ENCODE measurements at places on chromosomes 2 and 18.

GRCh38 chr2:18357537-18357936 is 202.9 kb downstream of the RDH14 start:
- DNase-seq = no peak

GRCh38 chr2:165369131-165369897 is 100.2 kb upstream of the CSRNP3 start:
- DNase-seq = no peak

DNA sequence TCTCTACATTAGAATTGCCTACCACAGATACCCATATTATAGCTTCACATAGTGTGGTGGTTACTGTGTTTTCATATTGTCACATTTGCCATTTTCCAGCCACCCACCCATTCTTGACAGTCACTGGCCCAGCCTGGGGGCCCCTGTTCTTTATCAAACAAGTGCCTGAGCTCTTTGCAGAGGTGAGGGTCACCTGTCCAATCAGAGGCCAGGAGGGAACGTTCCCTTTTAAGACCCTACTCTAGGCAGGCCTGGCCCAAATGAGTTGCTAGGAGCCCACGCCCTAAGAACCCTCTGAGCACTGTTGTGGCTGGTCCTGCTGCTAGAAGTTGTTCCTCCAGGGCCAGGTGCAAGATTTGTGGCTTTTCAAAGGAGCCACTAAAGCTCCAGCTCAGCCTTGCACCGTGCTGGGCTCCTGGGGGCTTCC is 5.2 kb downstream of the IL37 start:
- no peak for DNase-seq

GRCh38 chr18:30280861-30281470 is 761.6 kb downstream of the DSC3 start:
- no peak for DNase-seq

- DNase-seq = no peak
These were observed 87.2 kb upstream of the HPCAL1 start for GRCh38 chr2:10215393-10215935.

GRCh38 chr2:47270421-47270820 is 115.3 kb upstream of the STPG4 start:
- no peak for DNase-seq

DNA sequence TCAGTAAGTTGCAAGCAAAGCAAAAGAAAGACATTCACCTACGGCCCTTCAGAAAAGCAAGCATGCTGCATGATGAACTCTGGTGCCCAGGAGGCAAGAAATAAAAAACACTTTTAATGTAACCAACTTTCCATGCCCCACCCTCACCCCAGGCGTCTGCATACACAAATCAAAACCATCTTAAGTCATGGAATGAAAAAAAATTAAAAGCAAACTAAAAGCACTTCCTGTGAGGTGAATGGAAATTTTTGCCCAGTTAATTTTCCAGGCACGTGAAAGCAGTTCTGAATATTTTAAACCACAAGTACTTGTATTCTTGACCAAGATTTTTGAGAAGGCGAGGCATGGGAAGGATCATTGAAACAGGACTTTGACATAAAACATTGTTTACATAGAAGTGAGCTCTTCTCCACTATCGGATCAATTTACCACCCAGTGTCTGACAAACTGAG is 2.5 kb upstream of the ICOS start:
- DNase-seq = peak; percentile 26

GRCh38 chr18:79503406-79503805 is 107.7 kb downstream of the NFATC1 start:
- no peak for DNase-seq

DNA sequence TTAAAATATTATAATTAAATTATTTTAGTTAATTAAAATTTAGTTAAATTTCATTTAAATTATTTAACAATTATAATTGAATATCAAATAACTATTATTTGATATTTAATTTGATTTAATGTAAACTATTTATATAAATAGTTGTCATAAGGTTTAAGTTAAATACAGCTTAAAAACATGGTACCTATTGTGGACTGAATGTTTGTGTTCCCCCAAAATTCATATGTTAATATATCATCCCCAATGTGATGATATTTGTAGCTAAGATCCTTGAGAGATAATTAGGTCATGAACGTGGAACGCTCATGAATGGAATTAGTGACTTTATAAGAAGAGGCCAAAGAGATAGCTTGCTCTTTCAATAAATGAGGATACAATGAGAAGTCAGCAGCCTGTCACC is 505.7 kb upstream of the LRATD1 start:
- DNase-seq = no peak

DNA sequence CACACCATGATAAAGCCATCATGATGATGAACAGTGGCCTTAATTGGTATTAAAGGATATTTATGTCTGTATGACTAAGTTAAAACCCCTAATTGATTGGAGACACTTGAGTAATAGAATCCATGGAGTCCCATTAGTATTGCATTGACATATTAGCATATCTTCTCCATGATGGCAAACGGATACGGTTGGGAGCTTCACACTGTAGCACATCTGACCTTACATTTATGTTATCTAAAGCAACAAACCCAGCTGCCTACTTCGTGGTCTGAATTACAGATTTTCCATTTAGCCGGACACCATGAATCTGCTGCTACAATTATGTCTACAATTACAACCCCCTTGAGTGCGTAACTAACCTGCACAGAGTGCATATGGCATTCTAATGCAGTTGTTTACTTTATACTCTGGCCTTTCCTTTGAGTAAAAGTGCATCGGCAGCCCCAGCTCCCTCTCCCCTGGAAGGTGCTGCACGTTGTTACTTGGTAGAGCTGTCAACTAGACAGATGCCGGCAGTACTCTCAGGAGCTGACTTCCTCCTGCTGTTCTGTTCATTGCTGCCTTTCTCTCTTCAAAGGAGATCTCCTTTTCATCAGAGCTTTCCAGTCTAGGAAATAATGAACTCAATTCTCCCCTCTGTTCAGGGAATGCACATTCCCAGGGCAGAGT is 92.1 kb downstream of the LRRC30 start:
- DNase-seq = no peak

DNA sequence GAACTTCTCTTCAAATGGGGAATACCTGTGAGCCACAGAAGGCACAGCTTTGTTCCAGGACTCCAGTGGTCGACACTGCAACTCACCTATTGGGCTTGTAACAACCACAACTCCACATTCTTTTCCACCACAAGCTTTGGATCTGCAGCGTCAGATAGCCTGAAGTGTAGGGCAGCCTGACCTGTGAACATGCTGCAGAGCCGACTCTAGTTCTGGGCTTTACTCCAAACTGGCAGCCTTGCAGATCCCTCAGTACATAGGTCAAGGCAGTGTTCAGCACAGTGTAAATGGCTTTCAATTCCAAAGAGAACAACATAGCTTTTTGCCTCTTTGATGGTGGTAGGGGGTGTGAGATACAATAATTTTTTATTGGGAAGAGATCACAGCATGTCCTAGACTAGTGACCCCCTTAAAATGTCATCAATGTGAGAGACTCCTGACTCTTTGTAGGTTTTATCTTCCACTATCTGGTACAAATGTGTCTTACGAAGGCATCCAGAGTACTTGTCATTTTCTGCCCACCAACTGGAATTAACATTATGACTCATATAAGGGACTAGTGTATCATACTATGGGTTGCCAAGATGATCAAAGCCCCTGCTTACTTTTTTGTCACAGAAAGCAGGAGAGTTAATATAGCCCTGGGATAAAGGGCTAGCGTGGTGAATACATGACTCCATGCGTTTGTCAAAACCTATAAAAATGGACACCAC is 149.8 kb downstream of the COPS8 start:
- DNase-seq = no peak

DNA sequence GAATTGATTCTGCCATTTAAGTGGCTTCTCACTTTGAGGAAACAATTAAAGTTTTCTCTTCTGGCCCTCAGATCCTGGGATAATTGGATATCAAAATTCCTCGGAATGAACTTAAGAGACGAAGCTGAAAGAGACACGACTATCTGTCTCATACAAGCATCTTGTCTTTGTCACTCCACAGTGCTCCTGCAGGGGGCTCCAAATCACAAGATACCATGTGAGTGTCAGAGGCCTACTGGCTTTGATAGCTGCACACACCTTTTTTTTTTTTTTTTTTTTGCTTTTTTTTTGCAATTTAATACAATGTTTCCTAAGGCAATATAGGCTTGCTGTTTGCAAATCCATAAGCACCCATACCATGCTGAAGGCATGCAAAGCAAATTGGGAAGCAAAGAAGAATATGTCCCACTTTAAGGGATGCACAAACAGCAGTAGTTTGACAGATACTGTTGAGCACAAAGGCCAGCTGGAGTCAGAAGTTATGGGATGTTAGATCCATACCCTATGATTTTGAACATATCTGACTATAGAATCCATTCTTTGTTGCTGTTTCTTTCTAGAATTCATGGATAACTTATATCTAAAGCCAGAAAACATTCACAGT is 109.0 kb upstream of the CBLN2 start:
- DNase-seq = peak; percentile 2

GRCh38 chr2:33859176-33859575 is 260.1 kb upstream of the FAM98A start:
- no peak for DNase-seq

DNA sequence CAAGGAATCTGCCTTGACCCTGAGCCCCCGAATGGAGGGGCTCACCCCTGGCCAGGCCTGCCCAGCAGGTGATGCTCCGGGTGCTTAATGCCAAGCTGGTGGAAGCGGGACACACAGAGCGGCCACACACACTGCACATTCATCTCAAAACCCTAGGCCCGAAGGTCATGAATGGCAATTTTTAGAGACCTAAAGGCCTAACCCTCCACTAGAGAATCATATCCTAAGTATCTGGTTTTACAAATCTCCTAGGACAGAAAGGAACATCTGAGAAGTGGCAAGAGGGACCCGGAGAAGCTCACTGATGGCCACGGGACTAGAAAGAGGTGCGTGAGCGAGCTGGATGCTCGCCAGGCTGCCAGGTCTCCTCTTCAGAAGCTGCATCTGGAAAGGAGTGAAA is 38.3 kb downstream of the ST3GAL5 start:
- no peak for DNase-seq

DNA sequence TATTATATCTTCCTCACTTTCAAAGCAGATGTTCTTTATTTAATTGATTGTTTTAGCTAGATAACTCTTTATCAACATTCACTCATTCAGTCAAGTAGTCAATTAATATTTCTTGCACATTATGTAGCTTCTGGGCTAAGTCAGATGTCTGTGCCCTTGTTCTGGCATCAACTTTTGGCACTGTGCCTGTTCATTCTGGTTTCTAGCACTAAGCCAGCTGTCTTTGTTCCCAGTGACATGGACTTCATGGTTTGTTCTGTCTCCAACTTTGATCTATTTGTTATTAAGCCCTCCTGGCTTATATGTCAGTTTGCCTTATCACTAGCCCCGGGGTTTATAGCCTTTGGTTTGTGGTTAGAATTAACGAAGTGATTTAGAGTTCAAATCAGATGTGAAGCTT is 247.9 kb upstream of the SYT4 start:
- DNase-seq = no peak

All from stimulated activated CD8-positive, alpha-beta memory T cell treated with anti-CD3 and anti-CD28 coated beads, Interleukin-15, amount 100 ng/mL, for 48 hours (primary cell).